ENCODE measurements at places on chromosomes 7 and 10.

DNA sequence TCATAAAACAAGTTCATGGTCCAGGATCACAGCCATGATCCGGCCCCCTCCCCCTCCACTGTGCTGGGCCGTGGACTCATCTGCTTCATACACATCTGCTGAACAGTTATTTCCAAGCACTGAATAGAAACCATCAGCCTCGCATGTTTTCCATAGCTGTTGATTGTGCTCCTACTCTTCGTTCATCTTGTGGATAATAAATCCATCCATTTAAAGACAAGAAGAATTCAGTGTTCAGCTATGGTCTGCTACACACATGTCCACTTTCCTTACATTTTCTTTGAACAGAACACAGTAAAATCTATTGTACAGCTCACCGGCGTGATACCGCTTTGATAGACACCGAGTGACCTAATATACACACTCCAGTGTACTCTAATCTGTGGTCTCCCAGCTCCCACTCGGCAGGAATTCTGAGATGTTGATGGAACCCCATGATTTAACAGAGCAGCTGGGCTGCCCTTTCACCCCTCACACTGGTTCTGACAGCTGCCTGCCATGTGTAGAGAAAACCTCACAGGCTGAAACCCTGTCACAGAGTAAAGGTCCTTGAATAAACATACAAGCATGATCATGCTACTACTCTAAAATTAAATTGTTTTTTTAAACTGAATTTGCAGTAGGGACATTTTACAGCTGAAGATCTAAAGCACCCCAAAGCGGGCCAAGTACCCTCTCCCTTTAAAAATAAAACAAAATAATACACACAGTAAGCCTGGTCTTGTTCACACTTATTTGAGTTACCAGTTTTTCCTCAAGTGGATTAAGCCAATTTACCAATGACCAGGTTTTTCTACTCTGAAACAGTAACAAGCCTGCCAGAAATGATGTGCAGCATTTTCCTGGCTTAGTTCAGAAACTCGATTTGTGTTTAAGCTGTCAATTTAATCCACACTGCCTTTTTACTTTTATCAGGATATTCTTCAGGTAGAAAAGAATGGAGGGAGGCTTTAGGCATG is 95.1 kb upstream of the FZD1 start:
- no peak for DNase-seq

DNA sequence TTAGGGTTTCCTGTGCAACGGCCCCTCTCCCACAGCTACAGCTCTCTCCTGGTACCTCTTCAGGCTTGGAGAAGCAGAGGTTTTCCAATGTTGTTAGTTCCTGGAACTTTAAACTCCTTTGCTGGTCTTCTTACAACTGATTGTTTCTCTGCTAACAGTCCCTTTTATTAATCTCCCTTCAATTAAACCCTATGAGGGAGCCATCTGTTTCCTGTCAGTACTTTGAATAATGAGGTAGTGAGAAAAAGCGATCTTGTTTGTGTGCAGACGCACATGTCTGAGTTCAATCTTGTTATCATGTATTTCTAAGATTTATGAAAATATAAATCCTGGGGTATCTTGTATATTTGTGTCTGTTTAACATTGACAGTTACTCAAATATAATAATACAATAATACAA is 102.4 kb downstream of the MDFIC start:
- DNase-seq = no peak

DNA sequence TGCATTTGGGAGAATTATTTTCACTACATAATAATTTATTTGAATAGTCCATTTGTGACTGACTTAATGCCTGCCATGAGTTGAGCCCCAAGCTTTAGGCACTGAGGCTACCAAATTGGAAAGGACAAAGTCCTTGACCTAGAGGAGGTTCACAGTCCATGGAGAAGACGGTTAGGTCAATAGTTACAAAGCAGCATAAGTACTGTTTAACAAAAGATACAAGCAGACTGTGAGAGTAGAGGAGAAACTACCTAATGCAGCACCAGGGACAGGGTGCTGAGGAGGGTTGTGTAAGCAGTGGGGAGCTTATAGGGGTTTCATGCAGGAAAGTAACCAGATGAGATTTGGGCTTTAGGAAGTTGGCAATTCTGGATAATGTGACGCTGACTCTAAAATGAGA is 139.2 kb downstream of the LCOR start:
- DNase-seq = no peak

DNA sequence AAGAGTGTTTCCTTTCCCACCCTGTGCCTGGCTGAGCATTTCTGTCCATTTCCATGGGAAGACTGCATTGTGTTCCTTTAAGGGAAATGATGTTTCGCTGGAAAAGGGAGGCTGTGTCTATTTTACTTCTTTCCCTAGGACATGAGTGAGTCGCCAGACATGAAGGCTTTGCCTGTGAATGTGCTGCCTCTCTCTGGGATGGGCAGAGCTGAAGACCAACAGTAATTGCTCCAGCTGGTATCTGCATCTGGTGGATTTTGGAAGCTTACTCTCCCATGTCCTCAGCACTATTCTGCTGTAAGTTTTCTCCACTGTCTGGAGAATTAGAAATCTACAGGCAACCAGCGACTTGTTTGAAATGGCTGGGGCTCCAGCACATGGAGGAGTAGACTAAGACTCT is 264.6 kb upstream of the BMPER start:
- DNase-seq = no peak

- DNase-seq = no peak
These were observed 242.8 kb upstream of the SP4 start for GRCh38 chr7:21184942-21185652.

- no peak for DNase-seq
These were observed 27.7 kb downstream of the MET start for GRCh38 chr7:116699722-116700120.

- no peak for DNase-seq
These were observed 127.9 kb downstream of the NRF1 start for GRCh38 chr7:129739427-129739826.

DNA sequence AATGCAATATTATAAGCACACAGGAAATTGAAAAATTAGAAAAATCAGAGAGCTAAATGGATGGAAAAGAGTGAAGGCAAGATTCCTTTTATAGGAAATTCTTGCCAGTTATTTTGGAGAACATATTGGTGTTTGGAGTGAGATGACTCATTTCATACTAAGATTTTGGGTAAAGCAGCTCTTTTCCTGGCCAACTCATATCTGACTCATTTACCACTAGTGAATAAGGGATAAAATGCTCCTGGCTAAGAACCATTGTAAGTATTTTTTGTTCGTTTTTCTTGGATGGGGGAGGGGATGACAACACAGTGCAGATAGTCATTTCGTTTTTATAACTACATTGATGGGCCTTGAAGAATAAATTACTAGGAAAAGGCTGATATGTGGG is 139.3 kb downstream of the TWIST1 start:
- no peak for DNase-seq

- no peak for DNase-seq
These were observed 196.0 kb upstream of the TMEM72 start for GRCh38 chr10:44715136-44715535.

Measured in nucleus accumbens (tissue), 56 donors.